ENCODE measurements at places on chromosomes 7 and 10. TPM values are rescaled to one million over a fixed set of nuclear protein-coding genes. Genes with fewer than 3 reads are reported as not detected.

Gene MUC12
- total RNA-seq = not detected

Gene ICA1
- 29.2 TPM for total RNA-seq

Gene IL2RA
- not detected for total RNA-seq

Gene GET4
- 31.1 TPM for total RNA-seq

Gene LUC7L2
- total RNA-seq = 54.2 TPM

Gene CCDC172
- not detected for total RNA-seq

Gene HYAL4
- total RNA-seq = under 0.01 TPM

Gene NEUROG3
- not detected for total RNA-seq

Gene SPDYE2B
- total RNA-seq = not detected

Gene ZNF786
- total RNA-seq = 6.8 TPM

Gene BICC1
- total RNA-seq = 0.45 TPM

Gene ARL4A
- 30.0 TPM for total RNA-seq

Gene AKR1D1
- not detected for total RNA-seq

Gene CD36
- total RNA-seq = 1.5 TPM

Gene CLRN3
- total RNA-seq = 0.09 TPM

Gene GTF2IRD1
- total RNA-seq = 5.6 TPM

Gene VSIR
- 8.3 TPM for total RNA-seq

Gene MRLN
- total RNA-seq = not detected

Gene GPC2
- 5.6 TPM for total RNA-seq

Gene TMEM26
- total RNA-seq = 0.09 TPM

Gene GARS1
- total RNA-seq = 127 TPM

Gene MMRN2
- total RNA-seq = 430 TPM

Gene SORCS3
- total RNA-seq = not detected

Gene TRIM4
- 22.7 TPM for total RNA-seq

Gene LEP
- total RNA-seq = under 0.01 TPM

Gene EN2
- total RNA-seq = 0.09 TPM

Gene ZPBP
- not detected for total RNA-seq

Gene TMEM196
- not detected for total RNA-seq

Gene KCND2
- not detected for total RNA-seq

Gene SPDYE6
- total RNA-seq = not detected

Gene LMTK2
- total RNA-seq = 8.0 TPM

Gene FMC1
- total RNA-seq = 9.4 TPM

Gene TMEM178B
- total RNA-seq = not detected

Gene VCL
- 232 TPM for total RNA-seq

Gene ZP3
- total RNA-seq = 1.1 TPM

Gene DBNL
- 138 TPM for total RNA-seq

Gene TMEM270
- not detected for total RNA-seq

Gene PDZD8
- 10.4 TPM for total RNA-seq

Gene ARL3
- 6.1 TPM for total RNA-seq

Gene WNT8B
- total RNA-seq = not detected

Gene PAPOLB
- under 0.01 TPM for total RNA-seq

Gene HOXA2
- 0.85 TPM for total RNA-seq

Gene NKX2-3
- total RNA-seq = not detected

Gene NANOS1
- total RNA-seq = 0.18 TPM

Gene PPP3CB
- total RNA-seq = 17.9 TPM

Gene CDNF
- 0.47 TPM for total RNA-seq
